ENCODE measurements at places on chromosomes 3 and 15. TPM values are rescaled to one million over a fixed set of nuclear protein-coding genes. Genes with fewer than 3 reads are reported as not detected.
A peak's percentile ranks its signal among the peaks of the same experiment; 100 is the strongest.

GRCh38 chr3:177445549-177445948 lies 248.3 kb upstream of the TBL1XR1 start:
- no peak for DNase-seq

DNA sequence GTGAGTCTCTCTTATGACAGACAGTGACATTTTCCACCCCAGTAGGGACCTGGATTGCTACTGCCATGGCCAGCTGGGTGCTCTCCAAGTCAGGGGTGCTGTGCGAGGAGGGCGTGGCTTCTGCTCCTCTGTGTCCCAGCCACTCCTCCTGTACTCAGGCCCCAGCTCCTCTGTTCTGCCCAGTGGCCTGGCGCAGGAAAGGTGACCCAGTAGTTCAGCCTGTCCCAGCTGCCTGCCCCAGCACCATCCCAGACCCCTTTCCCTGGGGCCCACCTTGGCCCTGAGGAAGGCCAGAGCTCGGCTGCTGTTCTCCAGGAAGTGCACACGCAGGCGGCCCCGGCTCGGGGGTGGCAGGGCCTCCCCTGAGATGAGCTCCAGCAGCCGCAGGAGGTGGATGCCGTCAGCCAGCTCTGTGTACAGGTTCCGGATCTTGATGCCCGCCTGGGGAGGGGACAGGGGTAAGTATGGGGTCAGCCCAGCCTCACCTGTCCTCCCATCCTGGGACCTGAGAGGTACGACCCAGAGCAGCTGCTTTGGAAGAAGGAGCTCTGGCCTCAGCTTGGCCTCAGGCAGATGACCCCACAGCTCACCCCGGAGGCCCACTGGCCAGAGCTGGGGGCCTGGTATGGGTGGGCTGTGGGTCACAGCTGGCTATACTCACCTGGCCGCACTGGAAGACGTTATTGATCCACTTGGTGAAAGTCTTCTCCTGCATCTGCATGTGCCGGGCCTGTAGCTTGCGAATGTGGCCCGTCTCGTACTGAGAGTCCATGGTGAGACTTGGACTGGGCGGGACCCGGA lies 1.0 kb downstream of the SPTBN5 start:
- DNase-seq: no peak

GRCh38 chr3:60992395-60992794 lies 258.9 kb downstream of the FHIT start:
- DNase-seq: no peak

GRCh38 chr3:168117853-168118313 lies 22.2 kb upstream of the GOLIM4 start:
- peak; percentile 69 for DNase-seq

DNA sequence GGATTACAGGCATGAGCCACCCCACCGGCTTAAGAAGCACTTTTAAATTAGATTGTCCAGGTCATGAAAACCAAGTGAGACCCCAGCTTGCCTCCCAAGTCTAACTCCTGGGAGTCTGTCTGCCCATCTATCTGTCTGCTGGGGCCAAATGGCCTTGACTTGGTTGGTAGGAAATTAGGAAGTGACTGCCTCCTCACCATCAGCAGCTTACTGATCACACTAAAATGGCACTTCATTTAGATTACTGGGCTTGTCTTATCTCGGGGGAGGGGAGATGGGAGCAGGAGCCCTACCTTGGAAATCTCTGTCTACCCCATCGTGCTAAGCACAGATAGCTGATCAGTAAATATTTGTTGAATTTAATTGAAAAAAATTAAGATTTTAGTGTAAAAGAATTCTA lies 5.6 kb upstream of the LRRC2 start:
- DNase-seq: no peak

DNA sequence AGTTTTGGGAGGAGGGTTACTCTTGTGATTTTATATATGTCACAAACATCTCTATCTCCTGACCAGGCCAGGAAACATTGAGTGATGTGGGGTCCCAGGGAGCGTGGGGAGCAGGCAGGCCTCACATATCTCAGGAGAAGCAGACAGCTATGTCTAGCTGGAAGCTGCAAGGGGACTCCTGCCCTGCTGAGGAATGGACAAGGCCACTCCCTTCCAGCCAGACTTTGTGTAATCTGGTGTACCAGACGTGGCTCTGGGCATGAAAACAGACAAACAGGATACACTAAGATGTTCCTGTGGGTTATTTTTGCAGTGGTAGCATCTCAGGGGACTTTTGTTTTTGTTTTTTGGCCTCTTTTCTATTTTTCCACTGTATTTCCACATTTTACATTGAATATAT lies 23.2 kb downstream of the CYP8B1 start:
- no peak for DNase-seq

Gene TMEM45A
- 4.1 TPM for total RNA-seq

Gene STARD9
- total RNA-seq: 2.9 TPM

All from MCF 10A (cell line).